ENCODE measurements at places on chromosomes 4 and X.

DNA sequence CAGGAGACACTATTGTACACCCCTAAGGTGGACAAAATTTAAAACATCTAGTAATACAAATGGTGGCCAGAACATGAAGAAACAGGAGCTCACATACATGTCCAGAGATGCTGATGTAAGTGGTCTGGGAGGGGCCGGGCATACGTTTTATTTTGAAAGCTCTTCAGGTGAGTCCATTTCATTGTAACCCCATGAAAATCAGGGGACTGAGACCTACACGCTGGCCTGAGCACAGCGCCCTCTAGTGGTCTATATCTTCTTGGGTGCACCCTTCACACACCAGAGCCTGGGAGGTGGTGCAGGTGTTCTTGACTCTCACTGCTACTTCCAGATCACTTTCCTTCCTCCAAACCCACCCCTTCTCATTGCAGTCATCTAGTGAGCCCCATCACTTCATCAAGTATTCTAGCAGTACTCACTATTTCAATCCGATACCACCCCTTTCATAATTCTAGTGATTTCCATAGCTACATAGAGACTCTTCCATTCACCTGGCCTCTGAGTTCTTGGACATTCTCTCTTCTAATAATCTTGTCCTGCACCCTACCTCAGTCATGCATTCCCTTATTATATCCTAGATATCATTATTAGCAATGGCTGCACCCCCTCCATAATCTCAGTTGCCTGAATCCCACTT is 4.3 kb upstream of the TLR6 start:
- DNase-seq, result no peak

DNA sequence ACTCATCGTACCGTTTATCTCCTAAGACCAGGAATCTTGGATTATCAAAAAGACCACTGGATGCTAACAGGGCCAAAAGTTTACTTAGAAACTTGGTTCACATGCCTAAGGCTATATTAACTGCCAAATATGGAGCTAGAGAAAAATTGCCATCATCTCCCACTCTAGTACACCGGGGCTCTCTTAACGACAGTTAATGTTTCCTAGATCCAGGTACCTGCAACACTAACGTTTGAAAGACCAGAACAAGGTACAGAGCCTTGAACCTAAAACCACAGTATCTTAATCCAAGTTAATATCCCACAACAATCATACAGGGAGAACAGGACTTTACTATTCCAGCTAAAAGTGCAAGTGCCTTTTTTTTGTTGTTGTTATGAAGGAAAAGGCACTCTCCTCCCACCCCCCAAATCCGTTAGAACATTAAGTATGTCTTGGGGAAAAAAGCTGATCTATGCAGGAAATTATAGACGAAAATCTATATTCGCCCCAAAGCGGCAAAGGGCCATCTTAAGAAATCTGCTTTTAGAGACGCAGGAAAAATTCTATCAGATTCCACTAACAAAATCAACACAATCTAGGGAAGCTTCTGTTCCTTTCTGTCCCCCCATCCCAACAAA is 1.3 kb downstream of the G3BP2 start:
- no peak for DNase-seq

DNA sequence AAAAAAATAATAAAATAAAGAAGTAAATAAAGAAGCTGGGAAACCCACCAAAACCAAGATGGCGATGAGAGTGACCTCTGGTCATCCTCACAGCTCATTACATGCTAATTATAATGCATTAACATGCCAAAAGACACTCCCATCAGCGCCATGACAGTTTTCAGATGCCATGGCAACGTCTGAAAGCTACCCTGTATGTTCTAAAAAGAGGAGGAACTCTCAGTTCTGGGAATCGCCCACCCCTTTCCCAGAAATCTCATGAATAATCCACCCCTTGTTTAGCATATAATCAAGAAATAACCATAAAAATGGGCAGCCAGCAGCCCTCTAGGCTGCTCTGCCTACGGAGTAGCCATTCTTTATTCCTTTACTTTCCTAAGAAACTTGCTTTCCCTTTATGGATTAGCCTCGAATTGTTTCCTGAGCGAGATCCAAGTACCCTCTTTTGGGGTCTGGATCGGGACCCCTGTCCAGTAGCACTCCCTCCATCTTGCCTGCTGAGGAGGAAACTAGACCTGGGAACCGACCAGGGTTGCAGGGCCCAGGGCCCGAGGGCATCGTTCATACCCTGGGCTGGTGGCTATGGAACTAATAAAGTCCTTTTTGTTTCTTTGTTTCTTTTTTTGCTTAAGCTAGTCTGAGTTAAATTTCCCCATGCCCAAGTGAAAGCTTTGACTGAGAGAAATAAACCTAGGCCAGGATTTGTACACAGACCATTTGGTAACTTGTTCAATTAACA is 30.9 kb downstream of the HTT-AS start:
- DNase-seq, result peak; percentile 64

- no peak for DNase-seq
Measured at GRCh38 chr4:7799306-7799705, 140.4 kb downstream of the AFAP1 start.

DNA sequence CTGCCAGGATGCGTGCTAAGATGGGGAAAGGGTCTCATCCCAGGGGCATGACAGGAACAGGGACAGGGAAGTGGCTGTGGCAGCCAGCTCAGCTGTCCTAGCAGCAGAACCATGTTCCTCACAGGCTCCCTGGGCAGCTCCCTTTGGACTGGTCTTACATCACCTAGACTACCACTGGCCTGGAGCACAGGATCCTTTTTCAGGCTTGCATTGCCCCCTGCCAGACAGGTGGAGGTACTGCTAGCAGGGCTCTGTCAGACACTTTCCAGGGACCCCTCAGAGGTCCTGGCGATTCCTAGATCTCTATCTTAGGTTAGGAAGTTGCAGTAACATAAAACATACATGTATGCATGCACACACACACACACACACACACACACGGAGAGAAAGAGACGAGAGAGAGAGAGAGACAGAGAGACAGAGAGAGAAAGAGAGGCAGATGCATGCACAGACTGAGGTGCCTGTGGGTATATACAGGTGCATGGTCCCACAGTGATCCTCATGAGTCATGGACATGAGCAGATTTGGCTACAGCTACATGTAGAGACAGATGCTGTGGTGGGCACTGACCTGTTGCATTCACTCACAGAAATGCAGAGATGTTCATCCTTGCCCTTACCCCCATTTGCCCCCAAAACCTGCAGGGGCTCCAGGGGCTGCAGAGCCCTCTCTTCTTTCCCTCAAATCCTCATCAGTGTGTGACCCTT is 63.6 kb downstream of the STARD8 start:
- DNase-seq, result no peak

GRCh38 chrX:18278449-18278848 is 57.8 kb upstream of the BEND2 start:
- no peak for DNase-seq

GRCh38 chr4:118758293-118758692 is 73.1 kb downstream of the METTL14 start:
- DNase-seq, result no peak

- DNase-seq, result no peak
Measured at GRCh38 chr4:83036991-83037665, 2.1 kb downstream of the COPS4 start.

DNA sequence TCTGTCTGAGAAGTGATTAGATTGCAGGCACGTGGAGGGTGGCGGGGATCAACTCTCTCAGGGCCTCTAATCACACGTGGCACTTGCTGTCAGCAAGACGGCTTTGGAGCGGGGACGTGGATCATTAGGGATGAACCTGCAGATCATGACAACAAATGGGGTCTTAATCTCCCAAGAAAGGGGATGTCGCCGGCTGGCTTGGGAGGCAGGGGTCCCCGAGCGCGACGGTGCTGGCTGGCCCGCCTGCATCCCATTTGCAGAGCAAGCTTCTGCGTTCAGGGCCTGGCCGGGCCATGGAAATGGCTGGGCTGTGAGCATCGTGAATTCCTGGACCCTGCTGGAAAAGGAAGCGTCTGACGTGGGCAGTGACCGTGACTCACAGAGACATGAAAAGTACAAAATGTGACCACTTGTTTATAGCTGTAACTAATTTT is 85.1 kb upstream of the SHOX start:
- DNase-seq, result no peak

DNA sequence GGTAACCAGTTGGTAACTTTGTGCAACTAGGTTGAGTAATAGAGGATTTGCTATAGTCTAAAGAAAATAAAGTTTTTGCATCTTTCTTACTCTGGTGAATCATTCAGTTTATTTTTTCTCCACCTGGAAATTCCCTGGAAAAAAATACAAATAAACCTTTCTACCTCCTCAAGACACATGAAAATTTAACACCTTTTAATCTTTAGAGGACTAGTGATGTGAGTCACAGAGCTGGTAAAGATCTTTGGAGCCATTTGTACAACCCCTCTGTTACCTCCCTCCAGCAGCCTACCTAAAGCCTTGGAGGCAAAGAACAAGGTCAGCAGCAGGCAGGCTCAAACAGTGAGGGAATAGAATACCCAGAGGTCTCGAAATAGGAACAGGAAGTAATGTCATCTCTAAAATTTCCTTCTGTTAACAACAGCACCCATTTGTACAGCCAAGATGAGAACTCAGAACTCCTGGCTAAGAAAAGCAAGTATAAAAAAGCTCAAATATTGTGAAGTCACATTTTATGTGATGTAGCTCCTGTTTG is 10.2 kb upstream of the MAOB start:
- no peak for DNase-seq

- DNase-seq, result no peak
Measured at GRCh38 chrX:44989995-44990770, 117.2 kb downstream of the KDM6A start.

GRCh38 chrX:24838629-24839028 is 144.9 kb downstream of the POLA1 start:
- no peak for DNase-seq

DNA sequence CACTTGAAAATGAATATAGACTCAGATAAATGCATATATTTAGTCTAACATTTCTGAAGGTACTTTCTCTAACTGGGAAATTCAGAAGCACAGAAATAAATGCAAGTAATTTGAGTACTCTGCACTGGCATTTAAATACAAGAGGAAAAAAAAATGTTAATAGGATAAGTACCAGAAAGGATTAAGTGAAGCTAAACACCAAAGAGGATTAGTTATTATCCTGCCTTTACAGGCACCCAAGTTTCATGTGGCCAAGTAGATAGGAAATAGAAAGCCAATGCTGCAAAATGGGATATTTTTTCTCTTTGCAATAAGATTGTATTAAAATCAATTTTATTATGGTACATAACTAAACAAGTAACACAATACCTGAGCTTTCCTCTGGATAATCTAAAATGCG is 762.5 kb downstream of the PCDH7 start:
- DNase-seq, result no peak

- no peak for DNase-seq
Measured at GRCh38 chrX:57951666-57952319, 41.5 kb upstream of the ZXDA start.

DNA sequence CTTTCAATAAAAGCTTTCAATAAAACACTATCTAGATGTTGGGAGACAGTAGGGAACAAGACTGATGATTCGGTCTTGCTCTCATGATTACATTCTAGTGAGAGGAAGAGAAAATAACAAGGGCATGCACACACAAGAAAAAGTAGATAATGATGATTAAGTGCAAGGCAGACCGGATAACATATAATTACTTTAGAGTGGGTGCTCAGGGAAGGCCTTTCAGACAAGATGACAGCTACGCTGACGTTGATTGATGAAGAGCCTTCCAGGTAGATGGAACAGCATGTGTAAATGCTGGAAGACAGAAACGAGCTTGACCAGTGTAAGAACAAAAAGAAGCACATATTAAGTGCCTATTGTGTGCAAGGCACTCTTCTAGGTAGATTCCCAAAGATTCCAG is 43.4 kb downstream of the TXK start:
- no peak for DNase-seq

DNA sequence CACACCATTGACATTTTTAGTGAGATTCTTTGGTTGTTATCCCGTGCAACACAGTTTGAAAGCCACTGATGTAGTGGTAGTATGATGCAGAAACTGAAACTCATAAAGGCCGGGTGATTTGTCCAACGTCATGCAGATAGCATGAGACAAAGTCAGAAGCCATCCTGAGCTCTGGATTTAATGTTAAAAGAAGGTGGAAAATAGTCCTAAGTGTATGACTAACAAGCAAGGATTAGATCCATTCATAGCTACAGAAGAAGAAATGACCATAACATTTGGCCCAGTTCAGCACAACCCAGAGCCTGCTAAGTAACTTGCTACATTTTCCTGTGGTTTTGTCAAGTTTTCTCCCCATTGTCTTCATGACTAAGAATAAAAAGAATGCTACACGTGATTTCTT is 142.4 kb downstream of the AMELX start:
- peak; percentile 2 for DNase-seq

GRCh38 chr4:17719106-17719505 is 62.3 kb downstream of the FAM184B start:
- DNase-seq, result no peak

- no peak for DNase-seq
Measured at GRCh38 chr4:187118166-187118565, 394.5 kb upstream of the FAT1 start.

DNA sequence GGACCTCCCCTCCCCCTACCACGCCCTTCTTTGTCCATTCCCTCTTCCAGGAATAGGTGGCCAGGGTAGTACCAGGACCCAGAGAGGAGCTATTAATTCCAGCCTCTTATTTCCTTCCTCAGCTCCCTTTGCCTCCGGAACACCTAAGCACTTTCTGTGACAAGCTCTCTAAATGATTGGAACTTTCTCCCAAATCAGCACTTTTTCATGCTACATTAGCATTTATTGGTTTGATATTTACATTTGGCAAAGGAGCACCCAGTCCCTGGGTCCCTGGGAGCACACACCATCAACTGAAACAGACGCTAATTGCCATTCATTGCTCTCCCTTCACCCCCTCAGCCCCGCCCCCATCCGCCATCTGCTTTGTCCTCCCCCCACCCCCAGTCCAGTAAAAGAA is 182.0 kb upstream of the BCOR start:
- DNase-seq, result no peak

- DNase-seq, result no peak
Measured at GRCh38 chr4:175215208-175215607, 297.1 kb downstream of the ADAM29 start.

DNA sequence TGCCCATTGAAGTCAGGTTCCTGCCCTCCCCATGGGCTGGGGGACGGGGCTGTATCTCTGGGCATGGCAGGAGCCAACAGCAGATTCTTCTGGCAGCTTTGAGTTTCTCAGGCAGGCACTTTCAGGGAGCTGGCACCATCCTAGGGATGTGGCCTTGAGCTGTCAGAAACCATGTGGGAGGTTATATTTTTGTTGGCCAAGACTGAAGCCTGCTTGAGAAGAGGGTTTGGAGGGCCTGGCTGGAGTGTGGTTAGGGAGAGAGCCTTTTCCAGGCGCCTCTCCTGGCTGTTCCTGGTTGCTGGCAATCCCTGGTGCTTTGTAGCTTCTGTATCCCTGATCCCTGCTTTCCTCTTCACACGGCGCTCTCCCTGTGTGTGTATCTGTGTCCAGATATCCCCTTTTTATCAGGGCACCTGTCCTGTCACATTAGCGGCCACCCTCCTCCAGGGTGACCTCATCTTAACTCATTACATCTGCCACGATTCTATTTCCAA is 30.6 kb upstream of the SORCS2 start:
- DNase-seq, result no peak

DNA sequence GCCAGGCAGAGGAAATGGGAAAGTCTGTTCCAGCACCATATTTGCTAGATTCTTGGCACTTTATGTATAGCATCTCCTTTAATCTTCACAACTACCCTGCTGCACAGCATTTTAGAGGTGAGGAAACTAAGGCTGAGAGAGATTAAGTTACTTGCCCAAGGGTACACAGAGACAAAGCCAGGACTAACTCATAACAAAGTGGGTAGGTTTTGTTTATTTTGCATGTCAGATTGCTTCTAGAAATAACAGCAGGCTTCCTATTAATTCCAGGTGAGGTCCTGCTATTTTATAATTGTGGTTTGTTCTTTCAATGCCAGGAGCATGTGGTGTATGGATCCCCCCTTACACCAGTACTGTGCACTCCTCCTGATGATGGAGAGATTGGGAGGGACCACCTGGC is 15.0 kb downstream of the TCEANC start:
- no peak for DNase-seq

All from foreskin melanocyte (primary cell).